ENCODE measurements at places on chromosomes 4 and X.

DNA sequence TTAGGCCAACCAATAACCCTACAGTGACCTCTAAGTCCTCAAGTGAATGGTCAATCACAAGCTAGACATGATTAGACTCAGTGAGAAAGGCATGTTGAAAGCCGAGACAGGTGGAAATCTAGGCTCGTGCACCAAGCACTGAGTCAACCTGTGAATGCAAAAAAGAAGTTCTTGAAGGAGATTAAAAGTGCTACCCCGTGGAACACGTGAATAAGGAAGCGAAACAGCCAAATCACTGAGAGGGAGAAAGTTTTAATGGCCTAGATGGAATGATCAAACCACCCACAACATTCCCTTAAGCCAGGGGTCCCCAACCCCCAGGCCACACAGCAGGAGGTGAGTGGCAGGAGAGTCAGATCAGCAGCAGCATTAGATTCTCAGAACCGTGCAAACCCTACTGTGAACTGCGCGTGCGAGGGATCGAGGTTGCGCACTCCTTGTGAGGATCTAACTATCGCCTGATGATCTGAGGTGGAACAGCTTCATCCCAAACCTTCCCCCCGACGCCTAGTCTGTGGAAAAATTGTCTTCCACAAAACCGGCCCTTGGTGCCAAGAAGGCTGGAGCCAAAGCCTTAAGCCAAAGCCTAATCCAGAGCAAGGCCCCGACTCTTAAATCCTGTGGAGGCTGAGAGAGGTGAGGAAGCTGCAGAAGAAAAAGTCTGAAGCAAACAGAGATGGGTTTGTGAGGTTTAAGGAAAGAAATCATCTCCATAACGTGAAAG is 19.5 kb upstream of the PDE6B start:
- no peak for DNase-seq

DNA sequence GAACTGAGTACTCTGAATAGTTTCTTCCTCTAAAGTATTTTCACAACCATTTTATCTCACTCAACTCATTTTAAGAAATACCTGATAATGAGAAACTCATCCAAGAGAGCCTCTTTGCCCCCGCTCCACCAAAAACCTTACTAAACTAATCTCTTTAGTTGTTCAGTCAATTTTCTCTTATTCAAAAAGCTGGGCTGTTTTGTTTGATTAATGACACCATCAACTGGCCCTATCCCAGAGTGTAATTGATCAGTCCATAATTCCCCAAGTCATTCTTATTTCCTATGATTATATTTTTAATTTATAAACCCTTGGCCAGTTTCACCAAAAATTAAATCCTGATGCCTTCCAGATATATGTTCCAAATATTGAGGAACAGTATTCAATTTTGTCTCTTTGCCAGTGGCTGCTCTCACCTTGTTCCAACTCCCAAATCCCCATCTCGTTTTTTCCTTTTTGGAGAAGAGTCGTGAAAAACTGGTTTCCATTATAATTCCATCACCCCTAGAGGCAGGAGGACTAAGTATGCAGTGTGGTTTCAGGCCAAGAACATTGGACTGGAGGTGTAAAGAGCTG is 10.4 kb downstream of the LIMCH1 start:
- no peak for DNase-seq

DNA sequence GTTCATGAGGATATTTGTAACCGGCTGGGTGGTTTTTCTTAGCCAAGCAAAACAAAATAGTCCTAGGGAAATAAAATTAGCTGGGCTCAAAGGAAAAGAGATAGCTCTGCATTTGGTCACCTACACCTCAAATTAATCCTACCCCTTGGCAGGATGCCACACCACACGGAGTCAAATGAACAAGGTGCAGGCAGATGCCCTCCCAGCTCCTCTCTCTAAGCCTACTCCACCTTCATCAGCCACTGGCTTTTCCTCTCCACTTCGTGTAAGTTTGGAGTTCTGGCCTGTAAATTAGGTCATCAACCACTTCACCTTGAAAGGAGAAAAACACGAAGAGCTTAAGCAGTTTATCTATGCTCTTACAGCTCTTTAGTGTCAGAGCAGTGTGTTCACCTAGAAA is 1.4 kb downstream of the DDIT4L start:
- DNase-seq: no peak

DNA sequence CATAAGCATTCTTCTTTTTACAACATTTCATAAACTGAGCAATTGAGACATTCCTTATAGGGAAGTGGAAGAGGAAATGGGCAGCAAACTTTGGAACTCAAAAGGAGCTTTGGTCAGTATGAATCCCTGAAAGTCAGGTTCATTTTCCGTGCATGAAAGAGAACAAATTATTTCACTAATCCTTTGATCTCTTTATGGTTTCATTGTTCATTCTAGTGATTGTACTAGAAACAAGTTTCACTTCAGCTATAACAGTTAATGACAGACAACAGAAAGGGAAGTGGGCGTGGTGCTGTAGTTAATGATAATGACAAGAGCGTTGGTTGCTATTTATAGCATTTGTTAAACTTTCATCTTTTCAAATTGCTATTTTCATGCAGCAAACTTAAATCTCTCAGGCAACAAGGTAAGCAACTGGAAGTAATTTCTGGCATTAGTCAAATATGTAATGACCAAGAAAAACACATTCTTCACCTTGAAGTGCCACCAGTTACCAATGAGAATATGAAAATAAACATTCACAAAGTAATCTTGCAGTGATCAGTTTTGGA is 98.4 kb downstream of the AREG start:
- DNase-seq: no peak

- no peak for DNase-seq
Measured at GRCh38 chrX:107421337-107421861, 28.1 kb upstream of the FRMPD3 start.

DNA sequence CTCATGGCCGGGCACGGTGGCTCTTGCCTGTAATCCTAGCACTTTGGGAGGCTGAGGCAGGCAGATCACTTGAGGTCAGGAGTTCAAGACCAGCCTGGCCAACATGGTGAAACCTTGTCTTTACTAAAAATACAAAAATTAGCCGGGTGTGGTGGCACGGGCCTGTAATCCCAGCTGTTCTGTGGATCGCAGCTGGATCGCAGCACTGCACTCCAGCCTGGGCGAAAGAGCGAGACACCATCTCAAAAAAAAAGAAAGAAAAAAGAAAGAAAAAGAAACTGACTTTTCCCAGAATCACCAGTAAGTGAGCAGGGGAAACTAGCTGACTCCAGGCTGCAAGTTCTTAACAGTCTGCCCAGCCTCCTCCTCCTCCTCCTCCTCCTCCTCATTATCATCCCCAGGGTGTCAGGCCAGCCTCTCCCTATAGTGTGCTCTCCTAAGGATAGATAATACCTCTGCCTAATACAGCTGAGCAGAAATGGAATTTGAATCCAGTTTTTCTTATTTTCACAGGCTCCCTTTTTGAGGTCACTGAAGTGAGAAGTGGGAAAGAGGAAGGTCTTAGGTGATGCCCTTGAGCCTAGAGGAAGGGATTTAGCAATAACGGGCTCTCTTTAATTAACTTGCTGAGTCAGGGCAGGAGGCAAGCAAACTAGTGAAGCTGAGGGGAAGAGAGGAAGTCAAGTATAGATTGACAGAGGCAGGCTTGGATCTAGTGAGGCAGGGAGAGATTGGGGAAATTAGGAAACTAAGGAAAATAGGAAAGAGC is 11.8 kb upstream of the ELF2 start:
- DNase-seq: no peak

DNA sequence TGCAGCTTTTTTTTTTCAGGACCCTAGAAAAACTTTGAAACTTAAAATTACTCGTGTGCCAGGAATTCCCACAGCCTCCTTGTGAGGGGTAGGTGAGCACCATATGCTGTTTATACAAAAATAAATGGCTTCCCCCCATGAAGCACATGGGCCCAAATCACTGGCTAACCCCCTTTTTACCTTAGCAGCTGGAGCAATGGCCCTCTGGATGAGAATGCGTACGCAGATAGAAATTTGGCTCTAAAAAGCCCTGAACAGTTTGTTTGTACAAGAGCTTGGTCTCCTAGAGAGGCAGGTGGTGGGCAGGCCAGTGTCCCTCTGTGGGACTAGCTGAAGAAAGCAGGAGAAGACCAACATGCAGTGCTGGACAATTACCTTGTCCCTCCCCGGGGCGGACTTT is 76.5 kb downstream of the SLC9A6 start:
- DNase-seq: peak; percentile 34

Data from DMS 273 treated with DMSO at 0.1 percent for 48 hours (cell line).